Smooth muscle cell of the brain vasculature (primary cell): ENCODE measurements at places on chromosomes 13 and 19.

DNA sequence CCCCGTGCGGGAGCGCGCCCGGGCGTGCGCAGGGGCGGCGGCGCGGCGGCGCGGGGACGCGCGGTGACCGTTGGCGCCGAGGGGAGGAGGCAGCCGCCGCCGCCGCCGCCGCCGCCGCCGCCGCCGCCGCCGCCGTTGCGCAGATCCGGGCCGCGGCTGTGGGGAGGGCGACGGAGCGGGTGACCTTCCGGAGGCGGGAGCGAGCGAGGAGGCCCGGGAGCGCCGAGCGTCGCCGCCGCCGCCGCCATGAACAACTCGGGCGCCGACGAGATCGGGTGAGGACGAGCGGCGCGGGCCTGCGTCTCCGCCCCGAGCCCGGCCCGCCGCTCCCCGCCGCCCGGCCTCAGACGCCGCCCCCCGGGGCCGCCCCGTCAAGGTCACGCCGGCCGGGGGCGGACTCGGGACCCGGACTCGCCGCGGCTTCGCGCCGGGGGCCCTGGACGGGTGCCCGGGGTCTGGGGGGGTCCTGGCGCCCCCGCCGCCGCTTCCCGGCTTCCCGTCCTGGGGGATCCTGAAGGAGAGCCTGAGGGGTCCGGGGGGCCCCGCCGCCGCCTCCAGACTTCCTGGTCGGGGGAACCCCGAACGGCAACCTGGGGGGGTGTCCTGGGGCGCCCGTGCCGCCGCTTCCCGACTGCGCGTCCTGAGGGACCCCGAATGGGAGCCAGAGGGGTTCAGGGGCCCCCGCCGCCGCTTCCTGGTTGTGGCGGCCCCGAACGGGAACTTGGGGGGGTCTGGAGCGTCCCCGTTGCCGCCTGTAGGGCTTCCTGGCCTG is at the start of gene DAZAP1:
TSS of gene DAZAP1 (plus strand) at position 59 of the 772 bp plus-strand sequence. CDS start at position 247, 188 bp downstream.
- no peak for DNase-seq

GRCh38 chr19:41555748-41556147 is 20.2 kb upstream of the CEACAM21 start:
- DNase-seq = no peak

DNA sequence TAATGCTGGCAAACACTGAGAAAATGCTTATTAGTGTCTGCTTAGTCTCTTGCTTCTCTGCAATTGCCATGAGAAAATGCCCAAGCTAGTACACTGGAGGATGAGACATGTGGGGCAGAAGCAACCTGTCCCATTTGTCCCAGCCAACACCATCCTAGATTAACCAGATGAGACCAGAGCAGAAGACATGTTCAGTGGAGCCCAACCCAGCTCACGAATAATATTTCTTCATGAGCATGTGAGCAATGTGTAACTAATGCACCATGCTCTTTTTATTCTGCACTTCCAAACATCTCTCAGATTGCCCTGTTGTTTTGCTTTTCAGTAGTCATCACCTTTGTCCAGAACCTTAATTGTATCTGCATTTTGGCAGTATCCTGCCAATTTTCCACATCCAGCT is 21.4 kb downstream of the KL start:
- DNase-seq = no peak

- no peak for DNase-seq
Observed at GRCh38 chr19:3370728-3371591, 4.6 kb downstream of the NFIC start.

DNA sequence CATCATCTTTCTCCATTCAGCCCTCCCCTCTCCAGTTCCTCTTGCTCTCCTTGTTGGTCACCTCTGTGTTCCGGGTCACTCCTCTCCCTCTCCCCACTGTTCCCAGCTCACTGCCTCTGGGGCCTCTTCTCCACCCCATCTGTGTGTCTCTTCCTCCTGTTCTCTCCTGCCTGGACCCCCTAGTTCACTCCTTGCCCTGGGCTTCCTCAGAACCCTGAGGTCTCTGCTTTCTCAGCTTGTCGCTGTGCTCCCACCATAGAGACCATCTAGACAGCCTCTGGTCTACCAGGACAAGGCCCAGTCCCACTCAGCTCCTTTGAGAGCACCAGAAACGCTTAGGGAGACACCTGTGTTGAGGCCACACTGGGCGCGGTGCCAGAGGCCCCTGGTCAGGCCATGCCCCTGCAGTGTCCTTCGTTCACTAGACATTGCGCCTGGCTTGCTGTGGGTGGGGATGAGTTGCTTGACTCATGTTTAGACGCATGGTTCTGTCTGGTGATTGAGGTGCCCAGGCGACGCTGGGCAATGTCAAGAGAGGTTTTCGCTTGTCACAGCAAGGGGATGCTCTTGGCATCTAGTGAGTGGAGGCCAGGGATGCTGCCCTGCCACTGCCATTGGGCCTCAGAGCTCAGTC is 4.8 kb downstream of the LENG9 start:
- DNase-seq = no peak

DNA sequence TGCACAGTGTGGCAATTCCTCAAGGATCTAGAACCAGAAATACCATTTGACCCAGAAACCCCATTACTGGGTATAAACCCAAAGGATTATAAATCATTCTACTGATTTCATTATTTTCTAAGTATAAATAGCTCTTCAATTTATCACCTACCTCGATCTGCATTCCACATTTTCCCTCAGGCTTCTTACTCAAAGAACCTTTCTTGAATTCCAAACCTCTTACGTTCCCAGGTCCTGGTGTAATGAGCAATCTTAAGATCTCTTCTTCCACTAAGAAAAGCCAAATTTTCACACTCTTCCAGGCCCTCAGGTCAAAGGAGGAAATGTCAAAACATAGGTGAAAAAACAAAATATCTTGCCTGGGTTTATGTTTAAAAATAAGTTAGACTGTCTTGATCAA is 237.3 kb upstream of the GPC6 start:
- no peak for DNase-seq

GRCh38 chr19:5558101-5558621 is 9.6 kb downstream of the TINCR start:
- no peak for DNase-seq

GRCh38 chr19:5080030-5080654 is 111.2 kb downstream of the KDM4B start:
- no peak for DNase-seq

DNA sequence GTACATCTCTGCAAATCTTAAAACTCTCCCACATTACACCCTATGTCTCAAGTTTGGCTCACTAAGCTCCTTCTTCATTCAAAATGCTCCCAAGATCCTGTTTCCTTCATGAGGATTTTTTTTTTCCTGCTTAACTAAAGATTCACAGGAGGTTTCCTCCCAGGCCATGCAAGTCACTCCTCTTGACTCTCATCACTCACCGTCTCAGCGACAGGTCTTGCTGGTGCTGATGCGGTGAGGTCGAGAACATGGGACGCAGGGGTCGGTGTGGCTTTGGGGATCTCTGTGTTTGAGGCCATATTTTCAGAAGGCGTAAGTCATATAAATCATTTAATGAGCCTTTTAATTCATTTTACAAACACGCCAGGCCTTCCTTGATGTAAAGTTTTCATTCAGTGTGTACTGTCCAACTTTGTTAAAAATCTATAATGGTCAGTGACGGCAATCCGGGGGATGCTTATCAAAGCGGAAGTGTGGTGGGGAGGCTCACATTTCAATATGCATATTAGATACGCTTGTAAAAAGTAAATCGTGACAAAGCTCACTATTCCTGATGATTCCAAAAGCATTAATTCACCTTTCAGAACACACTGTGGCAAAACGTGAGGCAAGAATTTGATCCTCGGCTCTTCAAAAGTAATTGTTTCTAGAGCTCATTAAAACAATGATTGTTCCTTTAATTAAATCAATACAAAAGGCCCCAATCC is 20.4 kb downstream of the EFNB2 start:
- DNase-seq = no peak

DNA sequence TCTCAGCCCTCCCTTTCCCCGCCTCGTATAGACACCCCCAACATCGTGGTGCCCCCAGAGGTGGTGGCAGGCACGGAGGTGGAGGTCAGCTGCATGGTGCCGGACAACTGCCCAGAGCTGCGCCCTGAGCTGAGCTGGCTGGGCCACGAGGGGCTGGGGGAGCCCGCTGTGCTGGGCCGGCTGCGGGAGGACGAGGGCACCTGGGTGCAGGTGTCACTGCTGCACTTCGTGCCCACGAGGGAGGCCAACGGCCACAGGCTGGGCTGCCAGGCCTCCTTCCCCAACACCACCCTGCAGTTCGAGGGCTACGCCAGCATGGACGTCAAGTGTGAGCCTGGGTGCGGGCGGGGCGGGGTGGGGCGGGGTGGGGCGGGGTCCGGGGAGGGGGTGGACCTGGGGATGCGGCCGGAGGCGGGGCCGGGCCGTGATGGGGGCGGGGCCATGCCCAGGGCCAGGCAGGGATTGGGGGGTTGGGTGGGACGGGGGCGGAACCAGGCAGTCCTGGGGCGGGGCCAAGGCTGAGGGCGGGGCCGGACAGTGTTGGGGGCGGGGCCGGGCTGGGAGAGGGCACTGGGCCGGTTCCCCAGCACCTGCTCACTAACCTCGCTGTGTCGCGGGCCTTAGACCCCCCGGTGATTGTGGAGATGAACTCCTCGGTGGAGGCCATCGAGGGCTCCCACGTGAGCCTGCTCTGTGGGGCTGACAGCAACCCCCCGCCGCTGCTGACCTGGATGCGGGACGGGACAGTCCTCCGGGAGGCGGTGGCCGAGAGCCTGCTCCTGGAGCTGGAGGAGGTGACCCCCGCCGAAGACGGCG is 7.8 kb downstream of the MAG start:
- no peak for DNase-seq

DNA sequence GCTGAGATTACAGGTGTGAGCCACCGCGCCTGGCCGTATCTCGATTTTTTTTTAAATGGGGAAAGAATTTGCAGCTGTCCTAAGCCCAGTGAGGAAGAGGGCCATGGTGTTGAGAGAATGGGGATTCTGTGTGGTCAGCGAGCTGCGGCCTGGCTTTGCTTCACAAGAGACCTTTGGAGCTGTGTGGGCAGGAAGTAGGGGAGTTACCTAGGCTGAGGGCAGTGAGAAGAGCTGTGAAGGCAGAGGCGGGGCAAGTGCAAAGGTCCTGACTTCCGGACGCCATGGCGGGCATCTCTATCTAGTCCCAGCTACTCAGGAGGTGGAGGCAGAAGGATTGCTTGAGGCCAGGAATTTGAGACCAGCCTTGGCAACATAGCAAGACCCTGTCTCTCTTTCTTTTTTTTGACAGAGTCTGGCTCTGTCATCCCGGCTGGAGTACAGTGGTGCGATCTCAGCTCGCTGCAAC is 4.9 kb downstream of the AP2A1 start:
- no peak for DNase-seq

- DNase-seq = no peak
Observed at GRCh38 chr13:42409075-42409474, 137.1 kb downstream of the AKAP11 start.

GRCh38 chr13:62033934-62034333 is 618.3 kb upstream of the PCDH20 start:
- no peak for DNase-seq

DNA sequence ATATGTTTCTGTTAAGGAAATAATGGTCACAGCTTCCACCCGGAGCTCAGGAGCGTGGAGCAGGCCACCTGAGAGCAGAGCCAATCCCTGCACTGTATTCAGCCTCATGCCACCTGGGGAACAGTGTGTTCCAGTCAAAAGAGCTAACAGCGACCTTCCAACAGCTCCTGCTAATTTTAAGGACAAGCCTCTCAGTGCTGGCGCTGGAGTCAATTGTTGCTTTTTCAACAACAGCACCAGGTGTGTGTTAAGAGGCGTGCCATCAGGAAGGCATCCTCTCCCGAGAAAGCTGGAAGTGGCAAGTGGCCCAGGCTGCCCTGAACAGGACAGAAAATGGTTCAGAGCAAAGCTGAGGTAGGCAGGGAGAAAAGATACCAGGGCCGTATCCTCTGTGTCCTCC is 102.0 kb downstream of the CACNA1A start:
- no peak for DNase-seq

GRCh38 chr13:20024702-20025101 is 66.2 kb downstream of the ZMYM2 start:
- no peak for DNase-seq

DNA sequence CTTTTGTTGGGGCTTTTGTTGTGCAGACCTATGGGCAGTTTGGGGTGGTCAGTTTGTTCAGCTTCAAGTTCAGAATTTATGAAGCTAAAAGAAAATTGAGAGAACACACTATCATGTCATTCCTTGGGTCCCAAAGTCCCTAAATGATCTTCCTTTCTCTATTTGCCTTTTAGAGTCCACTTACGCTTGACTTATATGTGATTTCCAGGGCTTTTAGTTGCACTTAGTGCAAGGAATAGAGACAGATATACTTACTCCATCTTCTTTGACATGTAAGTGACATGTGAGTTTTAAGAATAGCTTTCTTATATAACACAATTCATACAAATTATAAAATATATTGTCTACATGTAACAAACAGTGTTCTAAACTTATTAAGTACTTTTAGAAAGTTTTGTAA is 660.1 kb upstream of the SLITRK1 start:
- DNase-seq = no peak

- no peak for DNase-seq
Observed at GRCh38 chr13:47437406-47437805, 540.6 kb upstream of the HTR2A start.

DNA sequence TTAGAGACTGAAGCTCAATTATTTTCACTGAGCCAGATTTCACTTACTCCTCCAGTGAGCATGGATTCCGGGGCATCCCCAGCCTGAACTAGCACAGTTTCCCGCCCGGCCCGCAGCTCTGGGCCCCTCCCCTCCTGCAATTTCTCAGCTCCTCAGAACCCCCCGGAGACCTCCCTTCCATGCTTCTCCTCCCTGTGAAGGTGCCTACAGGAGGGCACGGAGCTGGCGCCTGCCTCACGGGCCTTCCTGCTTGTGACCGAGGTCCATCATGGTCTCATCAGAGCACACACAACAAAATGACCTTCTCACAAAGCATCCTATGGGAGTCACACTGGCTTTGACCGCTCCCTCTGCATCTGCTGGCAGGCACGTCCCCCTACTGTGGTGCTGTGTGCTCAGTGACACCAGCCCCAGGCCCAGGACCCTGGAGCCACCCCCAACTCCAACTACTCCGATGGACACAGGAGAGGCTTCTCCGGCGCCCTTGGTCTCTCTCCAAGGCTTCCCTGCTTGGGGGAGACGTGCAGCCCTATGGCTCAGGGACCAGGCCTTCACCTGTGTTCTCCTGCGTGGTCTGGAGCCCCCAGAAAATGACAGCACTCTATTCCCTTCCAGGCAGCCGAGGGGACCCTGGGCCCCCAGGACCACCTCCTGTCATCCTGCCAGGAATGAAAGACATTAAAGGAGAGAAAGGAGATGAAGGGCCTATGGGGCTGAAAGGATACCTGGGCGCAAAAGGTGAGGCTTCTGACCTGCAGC is 77.1 kb downstream of the RAB20 start:
- DNase-seq = no peak

GRCh38 chr19:36030264-36031148 is 2.2 kb downstream of the CLIP3 start:
- no peak for DNase-seq

GRCh38 chr13:21971662-21972621 is 301.1 kb downstream of the FGF9 start:
- no peak for DNase-seq
